ENCODE measurements at places on chromosomes 6 and 20.
A peak's percentile ranks its signal among the peaks of the same experiment; 100 is the strongest.

DNA sequence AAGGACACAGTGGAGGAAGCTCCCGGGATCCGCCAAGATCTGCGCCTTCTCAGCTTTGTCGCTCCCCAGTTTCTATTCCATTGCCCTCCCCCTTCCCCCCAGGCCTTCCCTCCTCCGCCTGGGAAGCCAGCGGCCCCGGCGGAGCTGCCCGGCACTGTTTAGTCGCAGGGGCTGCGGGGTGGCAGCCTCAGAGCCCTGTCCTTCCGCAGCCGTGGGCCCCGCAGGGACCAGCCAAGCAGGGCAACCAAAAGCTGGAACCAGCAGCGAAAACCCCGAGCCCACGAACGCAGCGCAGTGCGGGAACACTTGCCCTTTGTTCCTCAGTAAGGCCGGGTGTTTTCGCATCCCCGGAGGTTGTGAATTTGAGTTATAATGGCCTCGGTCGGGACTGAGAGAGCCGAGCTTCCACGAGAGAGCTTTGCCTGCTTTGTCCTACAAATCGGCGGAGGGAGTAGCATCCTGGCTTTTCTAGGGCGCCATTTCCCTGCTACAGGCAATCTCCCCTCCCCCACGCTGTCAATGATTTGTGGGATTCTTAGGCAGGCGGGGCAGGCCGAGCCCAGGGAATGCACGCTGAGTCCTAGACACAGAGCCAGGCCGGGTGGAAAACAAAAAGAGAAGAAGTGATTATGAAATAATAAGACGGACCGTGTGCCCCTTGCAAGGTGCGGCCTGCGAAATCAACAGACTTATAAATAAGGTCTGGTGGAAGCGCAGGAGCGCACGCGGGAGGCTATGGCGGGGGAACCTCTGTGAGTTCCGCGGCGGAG is 4.0 kb upstream of the TUBB2B start:
- DNase-seq, result peak; percentile 59

GRCh38 chr6:2739335-2739734 is 11.4 kb downstream of the MYLK4 start:
- DNase-seq, result no peak

DNA sequence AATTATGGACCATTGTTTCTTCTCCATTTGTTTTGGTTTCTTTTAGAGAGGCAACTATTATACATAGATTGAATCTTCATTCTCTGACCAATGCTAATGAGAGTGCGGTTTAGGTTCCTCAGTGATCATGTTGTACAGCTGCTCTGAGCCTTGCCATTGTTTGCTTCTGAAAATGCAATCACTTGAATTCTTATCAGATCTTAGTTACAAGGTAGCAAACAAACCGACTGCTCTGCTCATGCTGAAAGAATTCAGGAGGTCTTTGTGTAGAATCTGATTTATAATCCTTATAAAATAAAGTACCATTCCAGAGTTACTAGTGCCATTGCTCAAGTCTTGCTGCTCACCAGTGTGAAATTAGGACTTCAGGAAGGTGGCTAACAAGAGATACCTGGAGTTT is 569.1 kb upstream of the ID4 start:
- DNase-seq, result no peak

DNA sequence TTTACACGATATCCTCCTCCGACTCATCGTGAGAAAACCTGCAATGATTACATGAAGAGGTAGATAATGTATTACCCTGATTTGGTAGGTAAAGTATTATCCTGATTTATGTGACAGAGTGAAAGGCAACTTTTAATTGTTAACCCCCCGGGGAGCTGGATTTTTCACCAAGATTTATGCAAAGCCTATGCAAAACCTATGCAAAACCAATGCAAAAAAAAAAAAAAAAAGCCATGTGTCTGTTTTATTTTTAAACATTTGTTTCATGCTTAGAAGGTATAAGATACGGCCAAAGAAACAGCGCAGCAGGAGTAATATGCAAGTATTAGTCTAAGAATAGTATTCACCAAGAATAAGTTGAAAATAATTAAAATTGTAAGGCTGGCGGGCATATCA is 109.9 kb downstream of the IPCEF1 start:
- no peak for DNase-seq

- DNase-seq, result no peak
Observed at GRCh38 chr6:56694002-56694401, 51.3 kb upstream of the DST start.

DNA sequence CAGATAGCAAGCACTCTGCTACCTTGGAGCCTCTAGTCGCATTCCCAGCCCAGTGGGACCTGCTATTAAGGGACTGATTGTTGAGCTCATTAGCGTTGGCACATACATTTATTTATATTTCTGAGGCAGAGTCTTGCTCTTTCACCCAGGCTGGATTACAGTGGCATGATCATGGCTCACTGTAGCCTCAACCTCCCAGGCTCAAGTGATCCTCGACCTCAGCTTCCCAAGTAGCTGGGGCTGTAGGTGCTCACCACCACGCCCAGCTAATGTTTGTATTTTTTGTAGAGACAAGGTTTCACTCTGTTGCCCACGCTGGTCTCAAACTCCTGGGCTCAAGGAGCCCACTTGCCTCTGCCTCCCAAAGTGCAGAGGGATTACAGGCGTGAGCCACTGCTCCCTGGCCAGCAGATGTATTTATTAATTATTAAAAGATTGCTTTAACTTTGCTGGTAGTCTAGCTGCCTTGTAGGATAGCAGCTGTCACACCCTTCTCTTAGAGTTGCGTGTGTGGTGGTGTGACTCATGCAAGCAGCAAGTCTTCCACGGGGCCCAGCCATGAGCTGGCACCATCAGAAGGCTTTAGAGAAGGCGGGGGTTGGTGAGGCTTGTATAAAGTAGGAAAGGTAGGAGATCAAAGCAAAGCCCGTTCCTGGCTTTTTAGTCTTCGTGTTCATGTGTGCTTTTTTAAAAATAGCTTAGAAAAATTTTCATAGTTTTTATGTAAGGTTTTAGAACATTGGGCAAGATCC is 16.5 kb downstream of the ACTR5 start:
- no peak for DNase-seq

- no peak for DNase-seq
Observed at GRCh38 chr20:59006167-59006863, 739 bp downstream of the CTSZ start.

- no peak for DNase-seq
Observed at GRCh38 chr6:128882560-128882959, 378 bp upstream of the LAMA2 start.

GRCh38 chr20:52665441-52665840 is 306.7 kb upstream of the TSHZ2 start:
- no peak for DNase-seq

- peak; percentile 33 for DNase-seq
Observed at GRCh38 chr6:95648636-95649035, 71.3 kb downstream of the MANEA start.

- DNase-seq, result no peak
Observed at GRCh38 chr6:11625302-11625701, 87.8 kb downstream of the TMEM170B start.

DNA sequence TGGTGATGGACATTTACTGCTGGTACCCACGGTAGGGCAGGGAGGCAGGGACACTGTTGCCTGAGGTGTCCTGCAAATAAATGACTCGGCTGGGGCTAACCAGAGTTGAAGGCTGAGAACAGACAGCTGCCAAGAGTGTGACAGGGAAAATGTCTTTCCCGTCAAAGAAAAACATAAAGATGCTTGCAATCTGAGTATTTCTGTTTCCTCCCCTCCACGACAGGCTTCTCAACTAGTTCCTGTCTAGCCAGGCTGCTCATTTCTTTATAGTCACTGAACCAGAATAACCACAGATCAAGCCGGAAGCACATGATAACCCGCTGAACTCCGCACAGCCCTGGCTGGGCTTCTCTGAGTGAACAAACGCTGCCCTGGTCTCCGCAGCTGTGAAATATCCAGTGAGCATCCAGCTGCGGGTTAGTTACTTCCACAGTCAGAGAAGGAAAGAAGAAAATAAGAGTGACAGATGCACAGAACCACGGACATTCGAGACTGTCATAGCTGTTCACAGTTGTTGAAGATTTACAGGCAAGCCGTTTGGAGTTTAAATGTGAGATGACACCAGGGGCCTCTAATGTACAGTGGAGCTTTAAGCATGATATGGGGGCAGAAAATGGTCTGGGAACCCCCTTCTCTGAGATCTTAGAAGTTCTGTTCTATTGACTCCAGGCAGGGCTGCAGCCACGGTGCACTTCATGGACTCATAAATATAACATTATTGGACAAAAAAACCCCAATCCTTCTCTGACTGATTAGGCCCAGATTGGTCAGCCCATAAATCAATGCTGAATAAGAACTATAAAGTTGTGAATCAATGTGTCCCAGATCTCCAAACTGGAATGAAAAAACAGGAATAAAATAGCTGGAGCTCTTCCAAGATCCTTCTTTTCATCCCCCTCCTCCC is 299.9 kb upstream of the SUPT3H start:
- DNase-seq, result no peak

DNA sequence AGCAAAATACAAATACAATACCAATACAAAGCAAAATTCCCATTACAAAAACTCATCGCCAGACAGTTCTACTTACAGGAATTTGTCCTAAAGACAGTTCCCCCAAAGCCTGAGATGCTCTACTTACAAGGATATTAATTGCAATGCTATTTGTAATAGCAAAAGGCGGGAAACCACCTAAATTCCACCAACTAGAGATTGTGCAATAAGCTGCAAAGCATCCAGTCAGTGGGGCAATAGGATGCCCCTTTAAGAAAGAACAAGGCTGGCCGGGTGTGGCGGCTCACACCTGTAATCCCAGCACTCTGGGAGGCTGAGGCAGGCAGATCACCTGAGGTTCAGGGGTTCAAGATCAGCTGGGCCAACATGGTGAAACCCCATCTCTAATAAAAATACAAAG is 39.1 kb downstream of the FAM209B start:
- DNase-seq, result no peak

DNA sequence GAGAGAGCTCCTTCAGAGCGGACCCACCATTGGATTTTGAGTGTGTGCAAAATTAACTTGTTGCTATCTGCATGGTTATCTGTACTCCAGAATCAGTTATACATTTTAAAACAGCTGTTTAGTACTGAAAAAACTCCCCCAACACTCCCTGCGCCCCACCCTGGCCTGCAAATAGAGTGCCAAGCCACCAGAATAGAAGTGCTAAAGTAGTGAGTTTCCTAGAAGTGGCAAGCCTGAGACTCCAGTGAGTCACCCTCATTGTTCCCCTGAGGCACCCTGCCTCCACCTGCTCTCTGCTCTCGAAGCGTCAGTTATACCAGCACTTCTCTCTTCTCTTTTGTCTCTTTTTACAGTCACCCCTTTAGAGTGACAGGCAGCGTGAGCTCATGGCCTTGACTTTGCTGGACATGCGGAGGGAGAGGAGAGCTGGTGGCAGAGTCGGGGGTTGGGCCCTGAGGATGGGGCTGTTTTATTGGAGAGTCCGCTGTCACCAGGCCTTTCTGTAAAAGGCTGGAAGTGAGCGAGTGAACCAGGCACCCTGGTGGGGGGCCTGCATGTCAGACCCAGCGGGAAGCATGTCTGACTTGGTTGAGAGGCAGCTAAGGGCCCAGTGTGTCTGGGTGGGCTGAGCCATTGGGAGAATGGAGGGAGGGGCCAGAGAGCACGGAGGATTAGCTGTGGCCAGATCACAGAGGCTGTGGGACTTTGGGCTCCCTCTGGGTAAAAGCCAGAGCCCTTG is 10.4 kb downstream of the IGF2R start:
- no peak for DNase-seq

All from endothelial cell (in vitro differentiated cells).